ENCODE measurements at places on chromosomes 3 and 15. TPM values are rescaled to one million over a fixed set of nuclear protein-coding genes. Genes with fewer than 3 reads are reported as not detected.

The TLR9 gene
- 0.89 TPM for total RNA-seq

The DPPA2 gene
- total RNA-seq, result not detected

The SHISA5 gene
- total RNA-seq, result 85.7 TPM

GRCh38 chr15:99143242-99143641 is 38.4 kb downstream of the SYNM start:
- no peak for DNase-seq

- DNase-seq, result no peak
Observed at GRCh38 chr3:86845726-86846125, 145.2 kb downstream of the VGLL3 start.

The NR1I2 gene
- 0.88 TPM for total RNA-seq

DNA sequence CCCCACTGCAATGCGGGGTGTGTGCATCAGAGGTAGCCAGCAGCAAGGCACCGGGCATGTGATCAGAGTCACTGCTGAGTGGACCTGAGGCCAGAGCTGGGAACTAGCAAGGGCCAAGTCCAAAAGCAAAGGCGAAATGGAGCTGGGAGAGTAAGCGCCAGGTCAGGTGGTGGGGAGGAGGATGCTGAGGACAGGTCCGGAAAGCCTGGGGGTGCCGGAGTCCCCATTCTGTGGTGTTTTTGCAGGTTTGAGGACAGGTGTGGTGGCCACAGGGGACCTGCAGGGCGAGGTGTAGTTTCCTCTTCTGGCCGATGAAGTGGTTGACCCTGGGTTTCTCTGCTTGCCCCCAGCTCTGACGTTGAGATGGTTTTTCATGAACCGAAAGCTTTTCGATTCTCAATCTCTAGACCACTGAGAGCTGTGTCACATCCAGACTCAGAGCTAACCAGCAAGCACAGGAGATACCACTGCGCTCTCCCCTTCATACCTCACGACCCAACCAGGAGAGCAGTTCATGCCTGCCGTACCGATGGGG is 35.0 kb upstream of the HES1 start:
- DNase-seq, result no peak

DNA sequence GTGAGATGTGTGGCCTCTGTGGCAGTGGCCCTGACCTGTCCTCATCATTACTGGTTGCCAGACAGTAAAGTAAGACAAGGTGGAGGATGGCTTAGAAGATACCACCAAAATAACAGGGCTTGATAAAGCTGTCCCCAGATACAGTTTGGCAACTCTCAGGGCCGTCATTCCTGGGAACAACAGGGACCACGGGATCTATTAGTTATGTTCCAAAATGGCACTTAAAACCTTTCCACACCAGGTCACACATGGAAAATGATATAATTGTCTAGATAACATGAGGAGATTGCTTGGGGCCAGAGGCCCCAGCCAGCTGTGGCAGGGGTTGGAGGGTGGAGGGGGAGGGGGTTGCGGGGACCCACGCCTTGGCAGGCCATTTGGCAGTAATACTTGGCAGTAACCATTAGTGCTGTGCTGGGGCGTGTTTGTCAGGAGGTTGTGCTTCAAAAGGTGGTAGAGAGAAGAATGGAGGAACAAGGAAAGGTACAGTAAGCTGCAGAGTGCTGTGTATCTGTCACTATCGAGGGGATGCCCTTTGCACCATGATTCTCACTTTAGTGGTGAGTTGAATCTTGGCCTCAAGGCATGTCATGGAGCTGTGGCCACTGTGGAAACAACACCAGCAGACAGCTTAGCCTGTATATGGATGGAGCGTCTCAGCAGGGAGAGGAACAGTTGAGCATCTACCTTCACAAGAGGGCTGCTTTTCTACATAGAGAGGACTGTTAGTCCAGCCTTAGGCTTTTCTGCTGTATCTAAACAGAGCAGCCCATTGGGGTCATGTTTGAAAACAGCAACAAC is 14.0 kb downstream of the PLCL2 start:
- DNase-seq, result no peak

DNA sequence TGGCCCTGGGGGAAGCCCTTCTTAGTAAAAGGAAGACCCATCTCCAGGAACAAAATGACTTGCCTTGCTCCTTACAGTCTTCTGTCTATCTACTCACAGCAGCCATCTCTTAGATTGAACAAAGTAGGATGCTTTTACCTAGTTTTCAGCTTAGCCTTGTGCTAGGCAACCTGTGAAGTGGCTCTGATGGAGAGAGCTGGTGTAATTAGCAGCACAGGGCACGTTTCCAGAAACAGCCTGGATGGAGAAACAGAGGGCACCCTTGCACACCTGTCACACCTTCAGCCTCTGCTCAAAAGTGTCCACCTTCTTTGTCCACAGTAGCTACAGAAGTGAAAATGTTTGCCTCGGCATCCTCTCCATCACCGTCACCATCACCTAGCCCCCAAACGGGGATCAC is 292.9 kb downstream of the RORA start:
- no peak for DNase-seq

The SCN11A gene
- 0.05 TPM for total RNA-seq

DNA sequence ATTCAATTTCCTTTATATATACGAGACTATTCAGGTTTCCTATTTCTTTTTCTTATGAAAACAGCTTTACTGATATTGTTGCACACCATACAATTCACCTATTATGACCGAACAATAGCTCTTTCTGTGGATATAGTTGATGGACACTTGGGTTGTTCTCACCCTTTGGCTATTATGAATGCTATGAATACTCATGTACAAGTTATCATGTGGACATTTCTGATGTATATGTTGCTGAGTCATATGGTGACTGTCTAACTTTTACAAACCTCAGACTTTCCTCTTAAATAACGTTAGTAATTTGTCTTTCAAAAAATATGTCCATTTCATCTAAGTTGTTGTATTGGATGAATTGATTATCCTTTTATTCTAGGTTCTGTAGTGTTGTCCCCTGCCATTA is 15.7 kb upstream of the USF3 start:
- no peak for DNase-seq

The IGSF11 gene
- 0.12 TPM for total RNA-seq

The GOLGA6L22 gene
- total RNA-seq, result not detected

GRCh38 chr3:50171540-50172301 is 16.6 kb downstream of the SEMA3F start:
- DNase-seq, result no peak

The COL6A5 gene
- total RNA-seq, result not detected

DNA sequence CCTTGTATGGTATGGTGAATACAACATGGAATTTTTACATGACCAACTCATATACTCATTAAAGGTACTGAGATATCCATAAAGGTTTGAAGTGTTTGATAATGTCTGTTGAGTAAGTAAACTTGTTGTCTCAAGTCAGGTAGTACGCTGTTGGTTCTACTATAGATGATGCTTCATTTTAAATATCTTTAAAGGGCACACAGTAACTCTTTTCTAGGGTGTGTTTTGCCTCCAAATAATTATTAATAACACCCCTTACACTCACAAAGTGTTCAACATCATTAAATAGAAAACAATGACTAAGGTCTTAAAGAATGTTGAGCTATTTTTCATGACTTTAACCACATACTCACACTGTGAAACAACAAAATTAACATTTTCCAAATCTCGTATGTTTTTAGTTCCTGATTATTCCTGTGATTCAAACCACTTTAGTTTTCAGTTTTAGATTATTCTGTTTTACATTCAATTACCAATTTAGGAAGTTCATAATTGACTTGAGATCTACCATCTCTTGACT is 220.0 kb upstream of the NANOGP8 start:
- DNase-seq, result no peak

DNA sequence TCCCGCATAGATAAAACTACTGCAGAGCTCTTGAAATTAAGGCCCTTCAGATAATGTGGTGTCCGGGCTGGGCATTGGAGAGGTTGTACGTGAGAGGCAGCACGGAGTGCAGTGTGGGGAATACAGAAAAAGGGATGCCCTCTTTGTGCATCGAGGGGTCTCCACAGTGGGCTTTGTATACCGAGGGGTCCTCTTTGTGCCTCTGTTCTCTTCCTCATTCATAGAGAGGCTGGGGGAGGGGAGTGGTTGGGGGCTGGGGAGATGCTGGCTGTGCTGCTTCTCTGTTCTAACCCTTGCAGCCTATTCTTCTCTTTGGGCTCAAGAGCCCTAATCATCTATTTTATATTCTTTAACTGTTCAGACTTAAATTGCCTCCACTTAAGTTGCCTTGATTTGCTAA is 74.3 kb upstream of the NDN start:
- DNase-seq, result no peak

DNA sequence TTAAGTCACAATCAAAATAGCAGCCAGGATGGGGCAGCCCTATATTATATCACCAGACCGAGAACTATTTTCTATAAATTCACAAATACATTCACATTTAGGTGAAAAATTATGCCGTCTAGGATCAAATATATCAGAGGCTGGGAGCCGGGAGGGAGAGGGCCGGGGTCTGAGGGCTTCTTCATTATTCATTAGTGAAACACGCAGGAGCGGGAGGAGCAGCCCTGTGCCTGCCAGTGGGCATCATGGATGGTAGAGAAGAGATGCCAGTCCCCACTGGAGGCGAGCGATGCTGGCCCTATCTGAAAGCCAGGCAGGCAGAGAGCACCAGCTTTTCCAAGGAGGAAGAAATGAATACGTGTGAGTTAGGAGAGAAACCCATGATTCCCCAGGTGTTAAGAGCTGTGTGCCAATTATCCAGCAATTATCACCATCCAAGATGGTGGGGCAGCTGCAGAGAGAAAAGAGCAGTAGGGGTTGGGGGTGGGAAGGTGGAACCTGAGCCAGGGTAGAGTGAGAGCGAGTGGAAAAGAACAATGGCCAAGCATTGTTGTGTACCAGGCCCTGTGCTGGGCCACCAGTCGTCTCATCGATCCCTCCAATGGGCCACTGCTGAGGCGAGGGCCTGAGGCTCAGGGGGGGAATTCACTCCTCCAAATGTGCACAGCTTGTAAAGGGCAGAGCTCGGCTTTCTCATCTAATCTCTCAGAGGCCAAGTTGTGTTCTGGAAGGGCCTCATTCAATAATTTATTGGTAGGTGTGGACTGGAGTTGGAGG is 261.3 kb upstream of the TLE3 start:
- no peak for DNase-seq

DNA sequence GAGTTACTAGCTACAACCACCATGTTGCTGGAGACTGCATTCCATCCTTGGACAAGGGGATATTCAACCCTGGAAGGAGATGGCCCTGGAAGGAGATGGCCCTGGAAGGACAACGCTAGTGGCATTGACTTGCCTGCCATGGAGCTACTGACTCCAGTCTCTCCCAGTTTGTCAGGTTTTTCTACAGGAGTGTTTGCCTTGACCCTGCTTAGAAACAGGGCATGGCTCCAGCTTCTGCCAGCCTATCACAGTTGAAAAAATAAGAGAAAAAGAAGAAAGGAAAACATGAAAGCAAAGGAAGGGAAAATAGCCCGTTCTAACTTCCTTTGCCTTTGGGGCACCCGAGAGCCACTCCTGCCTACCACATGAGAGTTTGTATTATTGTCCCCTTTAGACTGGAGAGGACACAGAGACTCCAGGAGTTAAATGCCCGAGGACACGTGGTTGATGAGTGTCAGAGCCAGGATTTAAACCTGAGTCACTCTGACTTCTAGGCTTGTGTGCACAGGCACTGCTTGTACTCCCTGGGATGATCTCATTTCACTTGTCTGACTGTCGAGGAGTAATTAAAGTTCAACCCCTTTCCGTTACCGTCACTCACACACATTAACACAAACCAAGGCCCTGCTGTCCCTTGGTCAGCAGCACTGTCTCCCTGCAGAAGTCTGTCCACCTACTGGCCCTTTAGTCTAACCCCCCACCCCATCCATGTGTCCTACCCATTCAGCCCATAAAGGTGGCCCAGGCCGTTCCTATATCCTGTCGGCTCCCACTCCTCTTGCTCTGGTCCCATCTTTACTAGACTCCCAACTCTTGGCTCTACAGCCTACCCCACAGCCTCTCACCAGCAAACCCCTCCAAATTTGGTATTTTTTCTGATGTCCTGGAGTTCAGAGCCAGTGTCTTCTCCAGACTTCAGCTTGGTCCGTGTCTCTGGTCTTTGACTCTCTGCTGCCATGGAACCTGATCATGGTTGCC is 46.1 kb downstream of the C2CD4A start:
- no peak for DNase-seq

- no peak for DNase-seq
Observed at GRCh38 chr3:12797124-12797891, 828 bp downstream of the CAND2 start.

The GNL3 gene
- 197 TPM for total RNA-seq

GRCh38 chr3:130851277-130851676 is 42.6 kb upstream of the ATP2C1 start:
- DNase-seq, result no peak

The PLA2G4E gene
- total RNA-seq, result not detected

The SLC12A8 gene
- total RNA-seq, result 1.1 TPM

DNA sequence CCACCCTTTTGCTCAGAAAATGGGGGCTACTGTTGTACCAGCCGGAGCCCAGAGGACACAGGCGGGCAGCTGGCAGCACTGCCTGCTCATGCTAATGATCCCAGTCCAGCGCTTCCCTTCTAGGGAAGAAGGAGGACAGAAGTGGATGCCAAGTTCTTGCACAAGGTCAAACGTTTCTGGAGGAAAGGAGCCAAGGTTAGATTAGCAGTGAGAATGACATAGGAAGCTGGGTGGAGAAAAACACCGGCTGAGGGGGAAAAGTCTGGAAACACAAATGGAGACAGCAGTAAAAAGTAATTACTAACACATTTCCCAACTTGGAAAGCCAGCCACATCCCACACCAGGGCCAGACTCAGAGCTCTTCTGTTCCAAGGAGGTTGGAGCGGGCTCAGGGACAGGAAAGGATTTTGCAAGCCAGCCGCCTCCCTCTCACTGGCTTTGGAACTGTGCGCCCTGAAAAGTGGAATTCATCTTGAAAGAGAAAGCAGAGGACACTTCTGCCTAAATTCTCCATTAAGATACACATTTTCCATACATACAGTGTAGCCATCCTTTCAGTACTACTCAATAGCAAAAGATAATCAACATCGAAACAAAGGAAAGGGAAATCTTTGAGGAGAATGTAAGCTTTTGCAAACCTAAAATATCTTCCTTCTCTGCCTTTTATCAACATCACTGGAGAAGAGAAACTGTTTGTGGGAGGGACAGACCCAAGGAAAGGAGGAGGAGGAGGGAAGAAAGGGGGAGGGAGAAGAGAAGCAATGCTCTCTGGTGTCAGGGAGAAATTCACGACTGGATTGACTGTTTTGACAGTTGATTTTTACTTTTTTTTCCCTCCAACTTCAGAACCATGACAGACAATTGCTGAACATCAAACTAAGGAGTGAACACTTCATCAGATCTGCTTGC is 133.6 kb downstream of the CD47 start:
- DNase-seq, result no peak

DNA sequence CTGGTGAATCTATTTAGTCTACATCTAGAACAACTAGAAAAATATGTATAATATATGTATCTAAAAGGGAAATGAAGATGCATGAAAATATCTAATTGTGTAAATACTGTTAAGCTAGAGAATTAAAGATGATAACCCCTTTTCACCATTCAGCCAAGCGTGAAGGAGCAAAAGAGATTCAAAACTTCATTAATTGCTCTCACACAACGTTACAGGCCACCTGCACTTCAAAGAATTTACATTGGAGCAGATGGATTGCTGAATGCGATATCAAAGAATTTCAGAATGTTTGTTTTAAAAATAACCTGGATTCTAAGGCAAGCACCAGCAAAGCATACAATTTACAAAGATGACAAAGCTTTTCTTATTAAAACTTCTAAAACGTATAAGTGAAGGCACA is 243.2 kb downstream of the ROBO2 start:
- no peak for DNase-seq

GRCh38 chr15:90006217-90007075 is 5.3 kb downstream of the ZNF710 start:
- DNase-seq, result peak; percentile 58

GRCh38 chr3:78049521-78049920 is 1009.6 kb downstream of the ROBO2 start:
- no peak for DNase-seq

- DNase-seq, result no peak
Observed at GRCh38 chr3:109902549-109902948, 565.2 kb upstream of the DPPA4 start.

Measured in activated naive CD4-positive, alpha-beta T cell treated with anti-CD3 and anti-CD28 coated beads for 36 hours (primary cell).